Sciatic nerve (tissue), 2 donors: ENCODE measurements at places on chromosomes 13 and 19. TPM values are rescaled to one million over a fixed set of nuclear protein-coding genes. Genes with fewer than 3 reads are reported as not detected.

The MISP3 gene
- total RNA-seq = 5.6 TPM

GRCh38 chr13:101795460-101795859 is 343.0 kb downstream of the ITGBL1 start:
- no peak for DNase-seq

GRCh38 chr13:45413826-45414307 is 4.3 kb downstream of the SLC25A30 start:
- no peak for DNase-seq

The TMEM145 gene
- not detected for total RNA-seq
